ENCODE measurements at places on chromosomes 2 and 18.

GRCh38 chr2:215880970-215881369 is 132.4 kb downstream of the MREG start:
- no peak for DNase-seq

DNA sequence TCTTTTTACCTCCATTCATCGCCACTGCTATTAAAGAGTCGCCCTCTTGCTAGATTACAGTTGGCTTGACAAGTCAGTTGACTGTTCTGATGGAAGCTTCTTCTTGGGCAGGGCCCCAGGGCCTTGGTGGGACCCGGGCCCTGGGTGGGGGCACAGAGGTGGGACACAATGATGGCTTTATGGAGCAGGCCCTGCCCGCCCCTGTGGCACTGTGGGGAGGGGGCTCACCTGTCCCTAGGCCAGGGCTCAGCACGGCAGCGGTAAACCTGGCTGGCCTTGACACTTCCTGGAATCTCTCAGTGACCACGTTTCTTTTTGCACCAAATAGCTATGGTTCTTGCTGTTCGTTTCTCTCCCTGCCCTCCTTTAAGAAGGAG is 4.9 kb upstream of the HS6ST1 start:
- no peak for DNase-seq

DNA sequence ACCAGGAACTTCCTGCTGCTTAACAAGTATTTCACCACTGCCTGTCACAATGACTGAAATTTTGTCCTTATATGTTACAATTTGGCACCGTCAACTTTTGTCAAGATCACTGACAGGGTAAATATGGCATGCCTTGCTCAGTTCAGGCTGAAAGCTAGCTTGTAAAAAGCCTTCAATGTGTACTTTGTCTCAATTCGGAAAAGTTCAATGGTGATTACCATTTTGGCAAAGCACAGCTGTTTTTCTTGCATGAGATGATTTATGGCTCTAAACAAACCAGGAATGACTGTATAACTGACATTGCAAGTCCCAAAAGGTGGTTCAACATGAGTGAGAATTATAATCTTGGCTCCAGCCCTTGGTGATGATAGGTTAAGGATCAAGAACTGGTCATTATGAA is 1255.2 kb downstream of the CNTNAP5 start:
- no peak for DNase-seq

DNA sequence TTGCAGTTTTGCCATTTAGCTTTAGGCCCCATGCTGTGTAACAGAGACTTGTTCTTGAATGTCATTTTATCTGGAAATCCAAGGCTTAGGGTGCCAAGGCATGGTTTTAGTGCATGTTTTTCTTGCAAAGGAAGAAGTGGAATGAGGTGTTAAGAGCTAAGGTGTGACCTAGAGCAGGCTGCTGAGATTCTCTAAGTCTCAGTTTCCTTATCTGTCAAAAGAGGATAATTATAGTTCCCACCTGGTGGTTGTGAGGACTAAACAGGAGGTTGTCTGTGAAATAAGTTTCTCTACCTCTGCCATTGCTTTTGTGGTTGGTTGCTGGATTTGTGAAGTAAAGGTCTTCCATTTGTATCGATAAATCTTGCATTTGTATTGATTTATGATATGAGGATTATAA is 82.0 kb downstream of the TANC1 start:
- DNase-seq = no peak

DNA sequence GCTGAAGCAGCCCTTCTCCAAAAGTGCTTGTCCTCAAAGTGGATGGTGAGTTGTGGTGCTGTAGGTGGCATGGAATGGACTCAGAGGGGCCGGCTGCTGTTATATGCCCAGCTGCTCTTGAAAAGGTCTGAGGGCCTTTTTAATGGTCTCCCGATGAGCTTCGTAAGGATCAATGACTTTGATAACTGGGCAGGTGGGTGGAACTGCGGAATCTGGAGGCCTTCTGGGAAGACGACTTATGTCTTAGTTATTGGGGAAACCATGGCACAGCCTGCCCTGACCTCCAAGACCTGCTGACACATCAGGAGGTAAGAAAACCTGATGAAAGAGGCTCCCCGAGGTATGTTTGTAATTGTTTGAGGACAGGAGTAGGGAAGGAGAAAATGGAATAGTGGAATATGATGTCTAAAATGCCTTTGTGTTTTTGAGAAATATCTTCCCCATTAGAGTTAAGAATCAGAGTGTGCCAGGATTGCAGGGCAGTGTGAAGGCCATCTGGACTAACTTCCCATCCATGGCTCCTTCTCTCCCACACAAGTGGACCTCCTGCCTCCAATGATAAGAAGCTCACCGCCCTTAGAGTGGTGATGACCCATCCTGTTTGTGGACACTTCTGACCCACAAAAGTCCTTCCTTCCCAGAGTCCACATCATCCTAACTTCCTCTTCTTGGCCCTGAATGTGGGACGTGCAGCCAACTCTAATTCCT is 236.1 kb downstream of the FHOD3 start:
- no peak for DNase-seq

DNA sequence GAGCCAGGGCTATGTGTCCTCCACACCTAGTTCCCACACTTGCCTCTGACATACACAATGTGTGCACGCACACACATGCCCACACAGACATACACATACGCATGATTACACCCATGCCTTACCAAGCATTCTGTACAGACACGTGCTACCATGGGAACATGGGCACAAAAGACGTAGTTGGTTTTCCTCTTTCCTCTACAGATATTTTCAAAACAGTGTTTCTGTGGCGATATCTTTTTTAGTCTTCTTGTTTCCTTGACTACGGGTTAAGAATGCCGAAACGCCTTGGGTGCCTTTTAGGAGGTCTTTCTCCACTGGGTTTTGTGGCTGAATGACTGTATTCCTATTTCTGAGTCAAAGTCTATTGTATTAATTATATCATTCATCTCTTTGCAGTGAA is 75.5 kb upstream of the SPTBN1 start:
- no peak for DNase-seq

DNA sequence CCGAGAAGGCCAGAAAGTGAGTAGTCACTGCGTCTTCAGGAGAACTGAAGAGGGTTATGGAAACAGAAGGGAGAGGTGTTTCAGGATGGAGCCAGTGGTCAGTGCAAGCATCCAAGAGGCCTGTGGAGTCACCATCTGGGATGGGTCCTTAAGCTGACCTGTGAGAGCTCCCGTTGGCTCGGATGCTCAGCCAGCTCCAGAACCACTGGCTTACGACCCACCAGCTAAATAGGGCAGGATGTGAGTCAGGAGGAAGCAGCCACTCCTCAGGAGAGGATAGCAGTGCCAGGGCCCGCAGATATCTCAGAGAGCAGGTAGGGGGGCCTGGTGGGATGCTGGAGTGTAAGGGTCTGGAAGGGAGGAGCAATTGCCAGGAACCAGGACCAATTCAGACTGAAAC is 63.1 kb upstream of the B3GNT7 start:
- no peak for DNase-seq

All from HTR-8/SVneo (cell line).